Iris pigment epithelial cell (primary cell): ENCODE measurements at places on chromosomes 7 and 10.

GRCh38 chr7:75847707-75848106 is 31.1 kb upstream of the RHBDD2 start:
- DNase-seq, result no peak

GRCh38 chr7:47741984-47742383 is 160.1 kb upstream of the TNS3 start:
- peak; percentile 24 for DNase-seq

DNA sequence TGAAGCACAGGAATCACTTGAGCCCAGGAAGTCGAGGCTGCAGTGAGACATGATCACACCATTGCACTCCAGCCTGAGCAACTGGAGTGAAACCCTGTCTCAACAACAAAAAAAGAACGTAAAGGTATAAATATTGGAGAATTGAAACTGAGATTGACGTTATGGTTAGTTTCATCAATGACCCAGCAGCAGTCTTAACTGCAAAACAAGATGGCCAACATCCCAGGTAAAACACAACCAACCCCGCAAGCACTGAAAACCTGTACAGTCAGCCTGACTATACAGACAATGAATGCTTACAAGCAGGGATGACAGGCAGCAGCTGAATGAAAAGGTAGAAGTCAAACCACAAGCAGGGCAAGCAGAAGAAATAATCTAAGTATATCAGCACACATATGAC is 34.7 kb downstream of the WAPL start:
- DNase-seq, result no peak

- DNase-seq, result peak; percentile 41
These were observed 69.4 kb downstream of the SAMD9 start for GRCh38 chr7:93048136-93048930.

DNA sequence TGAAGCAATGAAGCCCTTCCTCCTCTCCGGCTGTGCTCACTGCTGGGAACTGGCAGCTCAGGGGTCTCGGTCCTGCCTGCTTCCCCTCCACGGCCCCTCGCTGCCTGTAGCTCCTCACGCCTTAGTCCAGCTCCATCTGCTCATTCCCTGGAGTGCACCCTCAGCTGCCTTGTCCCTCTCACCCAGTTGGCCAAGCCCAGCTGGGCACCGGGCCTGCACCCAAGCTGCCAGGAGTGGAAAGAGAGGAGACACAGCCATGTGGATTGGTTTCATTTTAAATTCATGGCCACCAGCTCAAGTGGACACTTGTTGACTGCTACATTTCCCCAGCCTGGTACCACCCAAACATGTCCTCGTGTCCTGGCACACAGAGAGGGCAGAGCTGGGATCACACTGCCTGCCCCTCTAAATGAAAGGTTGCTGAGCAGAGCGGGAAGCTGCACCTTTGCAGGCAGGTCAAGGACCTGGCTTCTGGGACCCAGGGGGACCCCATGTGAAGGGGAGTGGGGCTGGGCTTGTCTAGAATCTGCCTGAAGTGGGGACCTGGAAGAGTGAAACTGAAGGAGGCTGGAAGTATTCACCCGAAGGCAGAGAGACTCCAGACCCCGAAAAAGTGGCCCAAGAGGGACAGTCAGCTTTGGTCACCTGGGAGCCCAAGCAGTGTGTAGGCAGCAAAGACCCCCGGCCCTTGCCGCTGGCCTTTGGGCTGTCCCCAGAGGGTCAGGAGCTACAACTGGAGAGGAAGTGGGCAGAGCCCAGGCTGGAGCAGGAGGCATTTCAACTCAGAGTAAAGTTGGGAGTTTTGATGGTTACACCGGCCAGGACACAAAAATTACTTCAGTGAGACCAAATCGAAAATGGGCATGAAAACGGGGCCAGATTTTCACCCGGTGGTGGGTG is 15.0 kb upstream of the BNIP3 start:
- DNase-seq, result no peak

- DNase-seq, result no peak
These were observed 72.0 kb downstream of the PARP12 start for GRCh38 chr7:139990571-139991268.

- DNase-seq, result no peak
These were observed 28.6 kb upstream of the ZEB1 start for GRCh38 chr10:31290386-31290785.

DNA sequence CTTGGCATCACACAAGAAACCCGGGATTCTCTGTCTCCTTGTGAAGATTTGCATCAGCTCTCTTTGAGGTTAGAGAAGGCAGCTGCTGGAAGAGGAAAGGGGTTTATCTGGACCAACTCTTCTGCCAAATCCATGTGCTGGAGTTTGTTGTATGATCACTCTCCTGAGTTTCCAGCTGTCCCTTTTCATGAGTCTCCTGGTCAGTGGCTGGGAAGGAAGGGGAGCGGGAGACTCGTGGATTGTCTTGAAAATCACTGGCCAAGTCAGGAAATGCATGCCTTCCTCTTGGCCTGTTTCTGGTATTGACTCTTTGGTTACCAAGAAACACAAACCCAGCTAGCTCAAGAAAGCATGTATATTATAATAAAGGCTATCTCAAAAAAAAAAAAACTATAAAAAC is 38.8 kb downstream of the TACR2 start:
- DNase-seq, result no peak
